ENCODE measurements at places on chromosomes 6 and 20.

- no peak for DNase-seq
Observed at GRCh38 chr20:63854766-63855362, 6.4 kb upstream of the ABHD16B start.

DNA sequence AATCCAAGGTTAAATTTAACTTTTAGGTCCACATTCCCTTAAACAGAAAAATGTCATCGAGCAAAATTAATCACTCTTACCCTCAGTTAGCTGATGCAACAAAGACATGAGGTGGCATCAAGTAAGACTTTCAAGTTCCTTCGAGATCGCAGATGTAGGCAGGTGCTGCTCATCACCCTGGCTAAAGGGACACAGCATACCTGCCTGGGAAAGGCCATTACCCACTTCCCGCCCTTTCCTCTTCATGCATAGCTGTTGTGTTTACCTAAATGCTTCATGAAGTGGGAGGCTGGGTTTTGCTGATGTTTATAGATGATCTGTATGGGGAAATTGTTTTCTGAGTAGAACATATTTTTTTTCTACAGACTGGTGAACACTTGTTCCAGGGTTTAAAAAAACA lies 67.7 kb downstream of the GFRA4 start:
- DNase-seq: no peak

DNA sequence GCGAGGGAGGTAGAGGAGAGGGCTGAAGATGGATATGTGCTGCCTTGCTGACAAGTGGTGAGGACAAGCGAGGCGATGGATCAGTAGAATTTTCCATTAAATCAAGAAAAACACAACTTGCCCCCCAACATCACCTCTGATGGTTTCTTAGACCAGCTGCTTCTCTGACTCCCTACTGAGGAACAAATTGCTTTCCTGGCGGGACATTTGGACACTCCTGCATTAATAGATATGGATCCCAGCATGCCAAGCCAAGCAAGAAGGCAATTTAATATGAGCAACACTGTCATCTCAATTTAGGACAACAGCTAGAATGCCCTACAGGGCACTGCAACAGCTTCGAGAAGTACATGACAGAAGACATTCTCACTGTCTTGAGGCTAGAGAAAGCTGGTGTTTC lies 248.4 kb upstream of the AGPAT4 start:
- DNase-seq: no peak

- no peak for DNase-seq
Observed at GRCh38 chr20:37774156-37774555, 80.3 kb downstream of the CTNNBL1 start.

GRCh38 chr20:6426287-6426891 lies 303.6 kb upstream of the FERMT1 start:
- no peak for DNase-seq

Data from AG09309 (cell line).